Sciatic nerve (tissue), 2 donors: ENCODE measurements at places on chromosomes 5 and 9.

- DNase-seq: no peak
Observed at GRCh38 chr5:78537821-78538220, 110.8 kb downstream of the LHFPL2 start.

DNA sequence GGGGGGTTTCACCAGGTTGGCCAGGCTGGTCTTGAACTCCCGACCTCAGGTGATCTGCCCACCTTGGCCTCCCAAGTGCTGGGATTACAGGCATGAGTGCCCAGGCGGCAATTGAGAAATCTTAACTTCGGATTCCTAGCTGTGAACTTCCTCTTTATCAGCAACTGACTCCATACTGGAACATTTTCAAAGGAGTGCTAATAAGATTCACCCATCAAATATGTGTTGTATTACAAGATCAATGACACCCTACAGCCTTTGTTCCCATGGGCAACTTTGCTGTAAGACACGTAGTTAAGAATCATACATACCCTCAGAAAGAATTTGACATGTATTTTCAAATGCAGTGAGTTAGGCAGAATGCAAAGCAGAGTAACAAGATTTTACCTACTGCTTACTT is 23.1 kb upstream of the ACOT12 start:
- no peak for DNase-seq

DNA sequence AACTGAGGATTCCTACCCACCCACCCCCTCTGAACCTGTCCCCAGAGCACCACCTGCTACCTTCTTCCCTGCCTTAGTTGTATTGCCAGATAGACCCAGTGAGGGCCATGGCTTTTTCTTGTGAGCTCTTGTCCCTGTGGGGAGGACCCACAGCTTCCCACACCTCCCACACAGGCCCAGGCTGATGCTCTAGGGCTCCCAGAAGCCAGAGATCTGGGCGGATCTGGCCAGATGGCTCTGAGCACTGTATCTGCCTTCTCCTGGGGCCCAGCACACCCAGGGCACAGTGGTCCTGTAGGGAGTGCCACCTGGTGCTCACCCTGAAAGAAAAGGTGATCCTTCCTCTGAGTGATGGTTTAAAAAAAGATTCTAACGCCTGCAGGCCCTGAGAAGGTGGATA is 131.7 kb downstream of the DAB2IP start:
- DNase-seq: no peak

GRCh38 chr9:113299800-113300292 is 3.3 kb downstream of the RNF183 start:
- no peak for DNase-seq

- no peak for DNase-seq
Observed at GRCh38 chr5:14247054-14247386, 103.9 kb downstream of the TRIO start.

DNA sequence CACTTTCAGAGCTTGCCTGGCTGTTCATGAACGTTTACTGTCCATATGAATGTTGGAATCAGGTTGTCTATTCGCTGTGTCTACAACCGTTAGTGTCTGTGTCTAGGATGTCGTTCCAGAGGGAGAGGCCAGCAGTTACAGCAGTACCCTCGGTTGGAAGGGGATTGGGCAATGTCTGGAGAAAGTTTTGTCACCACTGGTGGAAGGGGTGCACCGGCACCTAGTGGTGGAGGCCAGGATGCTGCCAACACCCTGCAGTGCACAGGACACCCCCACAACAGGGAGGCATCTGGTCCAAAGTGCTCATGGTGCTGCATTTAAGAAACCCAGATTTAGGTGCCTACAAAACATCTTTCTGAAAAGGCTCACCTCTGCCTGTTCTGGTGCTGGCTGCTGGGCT is 220.7 kb downstream of the FANCC start:
- no peak for DNase-seq

GRCh38 chr9:35089434-35089833 is 7.0 kb downstream of the PIGO start:
- no peak for DNase-seq

GRCh38 chr5:118007262-118007661 is 981.1 kb downstream of the DTWD2 start:
- DNase-seq: no peak

DNA sequence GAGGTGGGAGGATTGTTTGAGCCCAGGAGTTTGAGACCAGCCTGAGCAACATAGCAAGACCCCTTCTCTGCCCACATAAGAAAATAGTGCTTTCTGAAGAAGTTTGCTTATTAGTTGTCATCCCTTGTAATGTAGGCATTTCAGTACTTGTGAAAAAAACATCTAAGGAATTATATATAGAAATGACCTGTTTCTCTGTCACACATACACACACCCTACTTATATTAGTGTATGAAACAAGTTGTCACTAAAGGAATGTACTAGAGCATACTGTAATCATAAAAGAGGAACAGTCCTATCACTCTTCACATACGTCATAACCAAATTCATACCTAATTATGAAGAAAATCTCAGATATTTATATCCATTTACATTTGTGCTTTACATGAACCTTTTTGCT is 122.0 kb downstream of the NIPBL start:
- no peak for DNase-seq

DNA sequence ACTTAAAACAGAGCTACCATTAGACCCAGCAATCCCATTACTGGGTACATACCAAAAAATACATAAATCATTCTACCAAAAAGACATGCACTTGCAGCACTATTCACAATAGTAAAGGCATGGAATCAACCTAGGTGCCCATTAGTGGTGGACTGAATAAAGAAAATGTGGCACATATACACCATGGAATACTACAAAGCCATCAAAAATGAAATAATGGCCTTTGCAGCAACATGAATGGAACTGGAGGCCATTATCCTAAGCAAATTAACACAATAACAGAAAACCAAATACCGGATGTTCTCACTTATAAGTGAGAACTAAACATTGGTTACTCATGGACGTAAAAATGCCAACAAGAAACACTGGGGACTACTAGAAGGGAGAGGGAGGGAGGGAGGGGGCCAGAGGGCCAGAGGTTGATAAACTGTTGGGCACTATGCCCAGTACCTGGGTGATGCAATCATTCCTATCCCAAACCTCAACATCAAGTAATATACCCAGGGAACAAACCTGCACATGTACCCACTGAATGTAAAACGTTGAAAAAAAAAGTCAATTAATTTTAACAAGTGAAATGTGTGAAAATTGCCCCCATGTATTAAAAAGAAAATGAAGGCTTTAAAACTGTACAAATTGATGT is 24.5 kb upstream of the GPR150 start:
- no peak for DNase-seq

DNA sequence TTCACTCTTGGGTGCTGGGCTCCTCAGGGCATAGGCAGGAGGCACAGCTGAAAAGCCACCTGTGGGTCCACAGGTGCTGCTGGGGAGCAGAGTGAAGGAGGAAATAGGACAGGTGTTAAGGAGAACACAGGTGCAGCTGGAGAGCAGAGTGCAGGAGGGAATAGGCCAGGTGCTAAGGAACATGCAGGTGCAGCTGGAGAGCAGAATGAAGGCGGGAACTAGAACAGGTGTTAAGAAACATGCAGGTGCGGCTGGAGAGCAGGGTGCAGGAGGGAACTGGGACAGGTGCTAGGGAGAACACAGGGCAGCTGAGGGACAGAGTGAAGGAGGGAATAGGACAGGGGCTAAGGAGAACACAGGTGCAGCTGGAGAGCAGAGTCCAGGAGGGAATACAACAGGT is 43.8 kb upstream of the PLEKHG4B start:
- no peak for DNase-seq

GRCh38 chr5:25544652-25545249 is 900.0 kb upstream of the CDH10 start:
- DNase-seq: no peak

GRCh38 chr5:55860288-55860687 is 9.1 kb downstream of the IL31RA start:
- DNase-seq: no peak

DNA sequence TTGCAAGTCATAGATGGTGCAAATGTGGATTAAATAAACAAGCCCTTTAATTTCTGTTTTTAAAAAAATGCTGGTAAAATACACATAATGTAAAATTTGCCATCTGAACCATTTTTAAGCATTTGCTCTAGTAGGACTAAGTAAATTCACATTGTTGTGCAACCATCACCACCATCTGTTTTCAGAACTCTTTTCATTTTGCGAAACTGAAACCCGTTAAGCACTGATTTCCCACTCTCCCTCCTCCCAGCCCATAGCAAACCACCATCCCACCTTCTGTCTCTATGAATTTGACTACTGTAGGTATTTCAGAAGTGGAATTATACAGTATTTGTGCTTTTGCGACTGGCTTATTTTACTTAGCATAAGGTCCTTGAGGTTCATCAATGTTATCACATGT is 103.3 kb upstream of the CNTLN start:
- DNase-seq: no peak

GRCh38 chr5:11719888-11720481 is 184.3 kb downstream of the CTNND2 start:
- no peak for DNase-seq

GRCh38 chr9:17361378-17361777 is 217.5 kb upstream of the SH3GL2 start:
- no peak for DNase-seq

- DNase-seq: no peak
Observed at GRCh38 chr9:116985596-116985995, 298.5 kb downstream of the TRIM32 start.

DNA sequence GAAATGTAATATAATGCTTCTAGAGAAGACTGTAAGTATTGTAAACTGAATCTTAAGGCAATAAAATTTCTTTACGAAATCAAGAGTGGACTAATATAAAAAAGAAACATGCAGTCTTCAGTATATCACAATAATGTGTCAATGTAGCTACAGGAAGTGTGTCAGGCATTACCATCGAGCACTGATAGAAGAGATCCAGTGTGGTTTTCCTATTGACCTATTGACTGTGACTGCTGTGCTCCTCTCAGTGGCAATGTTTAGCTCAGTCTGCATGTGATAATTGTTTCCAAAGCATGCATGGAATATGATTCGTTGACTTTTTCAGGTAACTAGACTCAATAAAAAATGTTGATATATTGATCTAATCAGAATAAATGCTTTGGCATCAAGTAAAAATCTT is 20.3 kb upstream of the PCSK1 start:
- DNase-seq: no peak

GRCh38 chr5:152813526-152813925 is 408.4 kb upstream of the NMUR2 start:
- no peak for DNase-seq

DNA sequence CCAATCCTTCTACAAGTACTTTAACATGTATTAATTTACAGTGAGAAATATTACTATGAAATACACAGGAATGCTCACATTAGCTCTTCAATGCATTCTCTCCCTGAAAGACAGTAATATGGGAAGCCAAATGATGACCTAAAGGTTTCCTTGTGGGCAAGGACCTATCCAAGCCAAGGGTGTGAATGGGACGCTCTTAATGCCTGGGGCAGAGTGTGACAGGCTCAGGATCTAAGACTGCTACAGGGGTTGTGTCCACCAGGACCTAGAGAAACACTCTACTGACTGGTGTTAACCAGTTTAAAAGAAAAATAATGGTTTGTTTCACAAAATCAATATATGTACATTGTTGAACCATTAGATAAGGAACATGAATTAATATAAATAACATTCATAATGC is 158.7 kb downstream of the FGF1 start:
- DNase-seq: no peak

GRCh38 chr5:99866740-99867139 is 668.4 kb upstream of the FAM174A start:
- no peak for DNase-seq

- DNase-seq: no peak
Observed at GRCh38 chr9:35516479-35516878, 26.6 kb downstream of the RUSC2 start.

GRCh38 chr5:94613583-94613982 is 4.8 kb downstream of the KIAA0825 start:
- DNase-seq: no peak

- no peak for DNase-seq
Observed at GRCh38 chr9:106892632-106893031, 29.7 kb downstream of the ZNF462 start.

DNA sequence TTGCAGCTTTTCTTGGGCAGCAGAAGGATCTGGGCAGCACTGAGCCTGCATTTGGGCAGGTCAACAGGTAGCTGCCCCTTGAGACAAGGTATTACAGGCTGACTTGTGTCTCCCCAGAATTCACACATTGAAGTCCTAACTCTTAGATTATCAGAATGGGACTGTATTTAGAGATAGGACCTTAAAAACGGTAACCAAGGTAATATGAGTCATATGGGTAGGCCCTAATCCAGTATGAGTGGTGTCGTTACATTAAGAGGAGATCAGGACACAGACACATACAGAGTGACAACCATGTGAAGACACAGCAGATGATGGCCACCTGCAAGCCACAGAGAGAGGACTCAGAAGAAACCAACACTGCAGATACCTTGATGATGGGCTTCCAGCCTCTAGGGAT is 3.2 kb downstream of the C1QTNF2 start:
- no peak for DNase-seq

- no peak for DNase-seq
Observed at GRCh38 chr5:84589926-84590325, 205.2 kb upstream of the EDIL3 start.
